Stimulated activated CD4-positive, alpha-beta T cell treated with anti-CD3 and anti-CD28 coated beads, Interleukin-1b, Interleukin-23, amount 100 ng/mL, for 4 hours (primary cell): ENCODE measurements at places on chromosomes 3 and 15.

GRCh38 chr15:86863226-86863915, 783.7 kb downstream of the AGBL1 start:
- DNase-seq = no peak

DNA sequence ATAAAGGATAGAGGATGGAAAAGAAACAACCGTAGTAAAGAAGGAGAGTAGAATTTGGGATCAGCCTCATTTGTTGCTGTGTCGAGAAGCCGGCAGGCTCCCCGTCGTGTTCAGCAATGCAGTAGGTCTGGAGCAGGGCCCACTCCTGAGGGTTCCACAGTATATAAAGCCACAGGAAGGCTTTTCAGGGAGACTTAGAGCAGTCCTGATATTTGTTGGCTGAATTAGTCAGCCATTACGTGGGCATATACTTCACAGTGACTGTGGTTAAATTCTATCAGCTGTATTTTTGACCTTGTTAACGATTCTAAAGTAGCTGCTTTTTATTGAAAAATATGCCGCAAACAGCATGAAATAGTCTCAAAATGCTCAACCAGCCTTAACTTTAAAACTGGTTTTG, 149.5 kb downstream of the ITPR1 start:
- DNase-seq = no peak

DNA sequence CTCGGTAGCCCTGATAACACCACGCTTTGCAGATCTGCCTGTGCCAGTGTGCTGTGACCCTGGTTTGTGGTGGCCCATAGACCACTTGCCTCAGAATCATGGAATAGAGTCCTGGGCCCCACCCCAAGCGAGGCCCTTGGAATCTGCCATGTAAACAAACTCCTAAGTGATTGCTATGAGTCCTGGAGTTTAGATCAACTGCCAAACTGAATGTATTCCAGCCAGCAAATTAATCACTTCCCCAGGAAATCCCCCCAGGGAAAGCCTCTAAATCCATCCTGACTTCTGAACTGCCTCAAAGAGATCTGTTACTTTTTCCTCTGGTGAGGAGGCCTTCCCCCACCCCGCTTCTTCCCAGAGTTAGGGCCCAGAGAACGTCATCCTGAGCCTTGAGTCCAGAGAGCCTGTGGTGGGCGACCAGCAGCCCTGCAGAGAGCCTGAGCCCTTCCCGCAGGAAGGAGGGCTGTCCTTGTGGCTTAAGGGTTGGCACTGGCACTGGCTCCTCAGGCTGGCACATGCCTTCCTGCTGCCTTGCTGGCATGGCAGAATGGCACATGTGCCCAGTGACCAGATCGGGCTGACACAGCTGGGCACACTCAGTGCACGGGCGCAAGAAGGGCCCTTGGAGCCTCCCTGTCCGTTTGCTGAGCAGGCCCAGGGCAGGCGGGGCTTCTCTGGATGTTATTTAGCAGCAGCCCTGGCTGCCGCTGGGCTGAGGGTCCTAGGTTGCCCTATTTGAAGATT, 50.6 kb upstream of the PLXNA1 start:
- no peak for DNase-seq

DNA sequence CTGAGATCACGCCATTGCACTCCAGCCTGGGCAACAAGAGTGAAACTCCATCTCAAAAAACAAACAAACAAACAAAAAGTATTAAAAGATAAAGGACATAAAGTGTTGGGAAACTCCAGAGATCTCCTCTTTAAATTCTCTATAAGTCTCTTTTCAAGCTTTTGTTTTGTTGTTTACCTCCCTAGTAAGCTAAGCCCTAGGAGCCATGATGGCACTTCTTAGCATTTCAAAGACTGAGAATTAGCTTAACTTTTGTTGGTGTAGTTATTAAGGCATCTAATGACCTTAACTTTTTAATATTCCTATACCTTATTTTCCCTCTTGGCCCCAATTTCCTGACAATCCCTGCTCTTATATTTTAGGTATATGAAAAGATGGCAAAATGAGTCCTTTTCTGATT, 157.3 kb downstream of the ZNF609 start:
- DNase-seq = no peak

DNA sequence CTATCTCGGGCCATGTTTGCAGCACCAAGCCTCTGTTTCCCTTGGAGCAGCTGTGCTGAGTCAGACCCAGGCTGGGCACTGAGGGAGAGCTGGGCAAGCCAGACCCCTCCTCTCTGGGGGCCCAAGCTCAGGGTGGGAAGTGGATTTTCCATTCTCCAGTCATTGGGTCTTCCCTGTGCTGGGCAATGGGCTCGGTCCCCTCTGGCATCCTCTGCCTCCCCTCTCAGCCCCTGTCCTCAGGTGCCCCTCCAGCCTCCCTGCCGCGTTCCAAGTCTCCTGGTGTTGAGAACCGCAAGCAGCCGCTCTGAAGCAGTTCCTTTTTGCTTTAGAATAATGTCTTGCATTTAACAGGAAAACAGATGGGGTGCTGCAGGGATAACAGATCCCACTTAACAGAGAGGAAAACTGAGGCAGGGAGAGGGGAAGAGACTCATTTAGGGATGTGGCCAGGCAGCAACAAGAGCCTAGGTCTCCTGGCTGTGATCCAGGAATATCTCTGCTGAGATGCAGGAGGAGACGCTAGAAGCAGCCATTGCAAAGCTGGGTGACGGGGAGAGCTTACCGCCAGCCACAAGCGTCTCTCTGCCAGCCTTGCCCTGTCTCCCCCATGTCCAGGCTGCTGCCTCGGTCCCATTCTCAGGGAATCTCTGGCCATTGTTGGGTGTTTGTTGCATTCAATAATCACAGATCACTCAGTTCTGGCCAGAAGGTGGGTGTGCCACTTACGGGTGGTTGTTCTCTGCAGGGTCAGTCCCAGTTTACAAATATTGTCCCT, 1.2 kb downstream of the RHO start:
- no peak for DNase-seq

DNA sequence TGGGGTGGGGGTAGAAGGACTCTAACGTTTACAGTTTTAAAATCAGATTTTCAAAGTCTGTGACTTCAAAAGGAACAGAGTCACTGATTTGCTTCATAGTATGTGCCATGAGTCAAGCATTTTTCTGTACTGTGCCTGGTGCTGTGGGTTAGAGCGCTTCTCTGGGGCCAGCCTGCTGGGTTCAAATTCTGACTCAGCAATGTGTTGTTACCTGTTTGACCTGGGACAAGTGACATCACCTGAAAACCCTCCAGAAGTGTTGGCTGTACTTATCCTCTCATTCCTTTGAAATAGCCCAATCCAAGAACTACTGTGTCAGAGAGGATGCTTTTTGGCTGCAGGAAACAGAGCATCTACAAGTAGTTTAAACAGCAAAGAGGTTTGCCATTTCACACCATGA, 101.7 kb downstream of the LSM3 start:
- DNase-seq = no peak

GRCh38 chr15:53189860-53190259, 399.7 kb upstream of the ONECUT1 start:
- no peak for DNase-seq

DNA sequence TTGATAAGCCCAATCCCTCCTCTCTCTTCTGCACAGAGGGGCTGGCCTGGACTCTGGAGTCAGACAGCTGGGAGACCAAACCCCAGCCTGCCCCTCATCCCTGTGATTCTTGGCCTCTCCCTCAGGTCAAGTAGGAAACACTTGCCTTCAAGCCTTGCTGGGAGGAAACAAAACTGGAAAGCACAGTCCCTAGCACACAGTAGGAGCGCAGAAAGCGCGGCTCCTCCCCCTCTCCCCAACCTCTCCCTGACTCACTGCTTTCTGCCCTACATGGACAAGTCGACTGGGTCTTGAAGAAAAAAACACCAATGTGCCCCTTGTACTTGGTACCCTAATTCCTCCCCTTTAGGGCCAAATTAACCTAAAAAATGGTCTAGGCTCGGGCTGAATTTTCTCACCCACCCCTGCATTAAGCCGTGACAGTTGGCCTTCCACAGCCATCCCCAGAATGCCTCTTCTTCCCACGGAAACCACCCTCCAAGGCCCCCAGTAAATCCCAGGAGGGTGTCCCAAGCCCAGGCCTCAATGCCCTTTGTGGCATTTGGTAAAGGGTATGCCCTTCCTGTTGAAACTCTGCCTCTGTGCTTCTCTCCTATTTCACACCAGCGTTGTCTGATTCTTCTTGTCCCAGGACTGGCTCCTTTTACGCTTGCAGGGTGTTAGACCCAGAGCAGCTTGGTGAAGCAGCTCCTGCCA, 11.3 kb upstream of the RAF1 start:
- DNase-seq = no peak

GRCh38 chr3:14741510-14741909, 66.6 kb downstream of the C3orf20 start:
- DNase-seq = no peak

GRCh38 chr3:19816631-19817030, 117.4 kb downstream of the EFHB start:
- DNase-seq = no peak

- DNase-seq = no peak
Observed at GRCh38 chr3:14909250-14909649, 38.1 kb upstream of the NR2C2 start.

GRCh38 chr3:191388823-191389222, 58.5 kb upstream of the UTS2B start:
- DNase-seq = no peak

DNA sequence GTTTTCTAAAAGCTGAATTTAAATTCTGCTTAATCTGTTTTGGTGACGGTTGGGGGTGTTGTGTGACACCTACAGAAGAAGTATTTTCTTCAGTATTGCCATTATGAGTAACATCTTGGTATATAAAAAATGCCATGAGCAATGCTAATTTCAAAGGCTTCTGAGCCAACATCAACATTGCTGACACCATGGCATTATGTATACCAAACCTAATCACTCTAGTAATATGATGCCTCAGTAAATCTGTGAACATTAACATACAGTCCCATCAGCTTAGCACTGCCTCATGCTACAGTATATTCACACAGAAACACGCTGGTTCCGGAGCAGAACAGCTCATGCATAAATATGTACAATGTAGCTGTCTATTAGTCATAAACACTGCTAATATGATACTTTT, 75.8 kb downstream of the ZPLD1 start:
- DNase-seq = no peak

DNA sequence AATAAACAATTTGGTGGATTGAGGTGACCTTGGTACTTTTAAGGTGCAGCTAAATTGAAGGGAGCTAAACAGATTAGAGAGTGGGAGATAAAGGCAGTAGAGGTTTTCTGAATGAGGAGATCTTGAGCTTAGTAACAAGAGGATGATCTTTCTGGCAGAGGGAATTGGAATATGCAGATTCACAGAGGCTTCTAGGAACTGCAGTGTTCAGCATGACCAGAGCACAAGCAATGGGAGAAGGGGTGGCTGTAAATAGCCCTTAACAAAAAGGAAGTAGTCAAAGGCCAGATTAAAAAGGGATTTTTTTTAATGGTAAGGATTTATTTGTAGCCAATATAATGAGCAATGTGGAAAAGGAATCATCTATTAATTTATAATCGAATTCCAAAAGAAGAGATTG, 5.7 kb upstream of the BNIP2 start:
- no peak for DNase-seq

GRCh38 chr3:179000144-179000543, 71.5 kb downstream of the ZMAT3 start:
- no peak for DNase-seq

DNA sequence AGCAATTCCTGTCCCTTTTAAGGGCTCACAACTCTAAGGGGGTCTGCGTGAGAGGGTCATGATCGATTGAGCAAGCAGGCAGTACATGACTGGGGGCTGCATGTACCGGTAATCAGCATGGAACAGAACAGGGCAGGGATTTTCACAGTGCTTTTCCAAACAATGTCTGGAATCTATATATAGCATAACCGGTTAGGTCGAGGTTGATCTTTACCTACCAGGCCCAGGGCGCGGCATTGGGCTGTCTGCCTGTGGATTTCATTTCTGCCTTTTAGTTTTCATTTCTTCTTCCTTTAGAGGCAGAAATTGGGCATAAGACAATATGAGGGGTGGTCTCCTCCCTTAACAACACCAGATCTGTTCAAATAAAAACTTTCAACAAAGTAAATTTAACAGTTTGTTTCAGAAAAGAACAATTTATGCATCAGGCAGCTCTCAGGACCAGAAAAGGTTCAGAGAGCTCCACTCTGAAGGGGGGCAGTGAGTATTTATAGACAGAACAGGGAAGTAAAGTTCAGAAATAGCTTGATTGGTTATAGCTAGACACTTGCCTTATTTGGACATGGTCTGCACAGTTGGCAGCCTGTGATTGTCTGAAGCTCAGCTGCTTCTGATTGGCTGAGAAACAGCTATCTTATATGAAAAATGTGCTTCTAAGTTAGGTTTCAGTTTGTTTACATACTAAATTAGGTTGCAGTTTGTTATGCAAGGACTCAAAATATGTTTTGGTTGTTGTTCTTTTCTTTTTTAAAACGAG, 17.2 kb upstream of the B4GALT4 start:
- no peak for DNase-seq

DNA sequence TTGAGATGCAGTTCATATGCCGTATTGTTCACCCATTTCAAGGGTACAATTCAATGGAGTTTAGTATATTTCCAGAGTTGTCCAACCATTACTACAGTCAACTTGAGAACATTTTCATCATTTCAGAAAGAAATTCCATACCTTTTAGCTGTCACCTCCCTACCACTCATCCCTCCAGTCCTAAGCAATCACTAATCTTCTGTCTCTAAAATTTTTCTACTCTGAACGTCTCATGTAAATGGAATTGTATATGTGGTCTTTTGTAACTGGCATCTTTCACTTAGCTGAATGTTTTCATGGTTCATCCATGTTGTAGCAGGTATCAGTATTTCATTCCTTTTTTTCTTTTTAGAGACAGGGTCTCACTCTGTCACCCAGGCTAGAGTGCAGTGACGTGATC, 51.1 kb downstream of the CMTM7 start:
- DNase-seq = no peak

GRCh38 chr3:8882171-8882593, 81.1 kb downstream of the RAD18 start:
- no peak for DNase-seq

DNA sequence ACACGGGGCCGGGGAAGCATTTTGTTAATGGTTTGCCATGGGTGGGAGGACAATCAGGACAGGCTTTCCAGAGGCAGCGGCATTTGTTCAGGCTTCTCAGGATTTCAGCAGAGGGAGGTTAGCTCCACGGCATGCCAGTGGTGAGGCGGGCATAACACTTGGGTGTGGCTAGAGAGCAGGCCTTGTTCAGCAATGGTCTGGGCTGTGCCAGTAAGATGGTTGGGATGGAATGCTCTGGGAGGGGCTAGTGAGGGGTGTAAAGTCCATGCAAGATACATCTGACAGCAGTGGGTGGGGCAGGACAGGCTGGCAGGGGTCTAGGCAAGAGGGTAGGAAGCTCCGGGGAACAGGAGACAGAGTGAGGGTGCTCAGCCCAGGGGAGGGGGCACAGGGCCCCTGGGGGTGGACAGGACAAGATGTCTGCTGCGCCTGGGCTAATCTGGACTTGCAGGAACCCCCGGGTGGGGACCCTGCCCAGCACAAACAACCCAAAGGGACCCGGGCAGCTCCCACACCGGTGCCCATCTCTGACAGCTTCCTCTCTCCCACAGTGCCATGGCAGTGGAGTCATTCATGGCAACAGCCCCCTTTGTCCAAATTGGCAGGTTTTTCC, 8.4 kb downstream of the TMEM43 start:
- DNase-seq = no peak

DNA sequence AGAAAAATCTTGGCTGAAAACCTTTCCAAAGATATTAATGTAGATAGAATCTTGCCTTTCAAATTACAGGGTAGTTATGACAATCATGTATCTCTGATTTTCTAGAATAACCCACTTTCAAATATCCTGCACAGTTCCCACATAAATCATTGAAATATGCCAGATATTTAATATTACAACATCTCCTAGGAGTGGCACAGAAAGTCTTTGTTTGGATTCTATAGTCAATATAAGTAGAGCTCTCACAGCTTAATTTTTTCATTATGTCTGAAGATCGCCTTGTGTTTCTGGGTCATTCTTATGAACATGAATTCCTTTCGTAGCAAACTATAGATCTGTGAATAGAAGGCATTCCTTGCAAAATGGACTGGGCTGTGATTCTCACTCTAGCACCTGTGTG, 5.0 kb downstream of the RARB start:
- DNase-seq = no peak
